ENCODE measurements at places on chromosomes 7 and 10. TPM values are rescaled to one million over a fixed set of nuclear protein-coding genes. Genes with fewer than 3 reads are reported as not detected.

DNA sequence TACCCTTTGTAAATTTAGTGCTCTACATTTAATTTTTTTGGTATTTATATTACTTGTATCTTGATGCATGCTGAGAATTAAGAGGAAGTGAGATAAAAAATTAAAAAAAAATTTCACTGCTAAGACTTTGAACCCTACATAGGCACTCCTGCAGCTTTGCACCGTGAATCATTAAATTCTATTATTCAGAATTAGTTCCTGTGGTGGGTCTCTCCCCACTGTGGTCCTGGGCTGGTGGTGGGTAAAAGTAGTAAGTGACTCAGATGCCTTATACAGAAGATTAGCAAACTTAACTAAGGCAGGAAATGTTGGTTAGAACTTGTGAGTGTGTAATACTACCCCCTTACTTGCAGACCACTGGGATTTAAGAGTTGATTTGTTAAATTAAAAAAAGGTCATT lies 72.6 kb downstream of the AP3M1 start:
- no peak for DNase-seq

DNA sequence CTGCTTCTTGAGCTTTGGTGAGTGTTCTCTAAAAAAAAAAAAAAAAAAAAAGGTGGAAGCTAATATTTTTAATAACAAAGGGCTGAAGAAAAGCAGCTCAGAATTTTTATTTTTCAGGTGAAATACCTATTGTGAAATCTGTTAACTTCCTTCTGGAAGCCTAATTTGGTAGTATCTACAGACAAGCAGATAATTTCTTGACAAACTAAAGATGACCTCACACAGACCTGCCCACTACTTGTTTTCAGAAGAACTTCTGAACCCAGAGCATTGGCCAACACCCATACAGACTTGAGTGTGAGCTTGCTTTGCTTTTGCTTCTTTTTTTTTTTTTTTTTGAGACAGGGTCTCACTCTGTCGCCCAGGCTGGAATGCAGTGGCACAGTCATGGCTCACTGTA lies 31.2 kb downstream of the LRRC4 start:
- no peak for DNase-seq

DNA sequence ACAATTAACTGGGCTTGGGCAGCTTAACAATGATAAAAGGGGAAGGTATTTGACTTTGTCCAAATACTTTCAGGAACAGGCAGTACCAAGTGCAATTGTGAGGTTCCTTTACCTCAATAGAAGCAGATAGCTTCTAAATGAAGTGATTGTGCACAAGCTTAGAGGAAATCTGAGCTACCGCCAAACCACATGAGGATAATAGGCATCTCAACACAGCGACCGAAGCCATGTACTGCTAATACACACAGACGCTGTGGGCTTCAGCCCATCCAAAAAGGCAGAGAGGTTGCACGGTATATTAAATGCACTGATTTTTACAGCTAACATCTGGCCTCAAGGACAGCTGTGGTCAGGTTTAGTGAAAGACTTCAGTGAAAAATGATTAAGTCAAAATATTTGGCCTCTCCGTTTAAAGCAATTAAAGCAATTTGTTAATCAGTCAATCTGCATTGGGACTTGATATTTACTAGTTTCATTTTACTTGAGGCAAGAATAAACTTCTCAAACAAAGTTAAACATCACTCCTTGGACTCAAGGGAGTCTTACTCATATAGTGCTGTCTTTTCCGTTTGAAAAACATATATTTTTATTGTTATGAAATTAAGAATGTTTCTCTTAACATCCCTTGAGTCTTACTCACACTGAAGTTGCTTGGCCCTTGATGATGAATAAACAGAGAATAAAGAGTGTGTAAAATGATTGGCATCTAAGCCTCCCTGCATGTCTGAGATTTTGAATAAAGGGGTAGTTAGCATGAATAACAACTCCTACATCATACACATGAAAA lies 306.3 kb downstream of the C7orf25 start:
- no peak for DNase-seq

- DNase-seq = peak; percentile 32
Observed at GRCh38 chr10:44993922-44994751, 6.6 kb upstream of the ZNF22 start.

The ZNF804B gene
- not detected for total RNA-seq

The PYROXD2 gene
- 9.4 TPM for total RNA-seq

The ZDHHC6 gene
- 25.5 TPM for total RNA-seq

The RELN gene
- not detected for total RNA-seq

The TRPV5 gene
- not detected for total RNA-seq
